ENCODE measurements at places on chromosomes 2 and 18.

GRCh38 chr2:203787979-203788378 lies 79.6 kb upstream of the CTLA4 start:
- DNase-seq = no peak

DNA sequence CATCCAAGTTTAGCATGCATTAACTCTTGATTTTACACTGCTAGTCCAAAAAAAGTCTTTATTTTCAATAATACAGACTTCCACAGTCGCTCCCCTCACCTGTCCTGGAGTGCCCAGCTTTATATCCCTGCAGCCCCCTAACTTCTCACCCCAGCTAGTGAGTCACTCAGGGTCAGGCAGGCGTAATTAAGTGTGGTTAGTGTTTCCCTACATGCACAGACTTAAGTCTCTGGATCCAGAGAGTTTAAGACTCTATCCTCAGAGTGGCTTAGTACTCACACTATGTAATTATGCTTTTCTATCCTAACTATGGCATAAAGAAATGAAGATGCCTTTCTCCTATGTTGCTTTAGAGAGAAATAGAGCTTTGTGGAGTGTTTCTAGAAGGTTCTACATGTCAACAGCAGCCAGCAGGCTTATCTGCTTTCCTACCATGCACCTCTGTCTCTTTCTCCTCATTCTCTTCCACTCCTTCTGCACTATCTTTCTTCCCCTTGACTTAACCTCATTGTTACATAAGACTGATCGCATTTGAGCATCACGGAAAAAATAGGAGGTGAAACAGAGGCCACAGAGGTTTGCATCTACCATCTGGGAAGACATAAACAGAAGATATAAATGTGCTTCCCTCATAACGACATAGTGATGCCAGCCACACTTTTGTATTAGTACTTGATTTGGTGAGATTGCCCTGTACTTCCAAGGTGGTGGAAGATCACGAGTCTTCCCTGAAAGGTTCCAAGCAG lies 34.4 kb upstream of the PMAIP1 start:
- no peak for DNase-seq

GRCh38 chr2:144801766-144802165 lies 281.8 kb upstream of the ZEB2 start:
- peak; percentile 50 for DNase-seq

DNA sequence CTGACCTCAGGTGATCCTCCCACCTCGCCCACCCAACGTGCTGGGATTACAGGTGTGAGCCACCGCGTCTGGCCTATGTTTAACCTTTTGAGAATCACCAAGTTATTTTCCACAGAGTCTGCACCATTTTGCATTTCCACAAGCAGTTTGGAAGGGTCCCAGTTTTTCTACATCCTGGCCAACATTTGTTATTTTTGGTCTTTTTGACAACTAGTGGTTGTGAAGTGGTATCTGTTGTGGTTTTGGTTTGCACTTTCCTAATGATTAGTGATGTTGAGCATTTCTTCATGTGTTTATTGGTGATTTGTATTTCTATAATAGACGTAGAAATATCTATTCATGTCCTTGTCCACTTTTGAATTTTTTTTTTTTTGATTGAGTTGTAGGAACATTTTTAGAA lies 67.9 kb downstream of the BIRC6 start:
- DNase-seq = no peak

GRCh38 chr2:119888680-119889079 lies 124.2 kb upstream of the EPB41L5 start:
- peak; percentile 3 for DNase-seq

- no peak for DNase-seq
These were observed 203.5 kb upstream of the NABP1 start for GRCh38 chr2:191474464-191474863.

All from kidney tubule cell (primary cell).